ENCODE measurements at places on chromosomes 7 and 10.

GRCh38 chr7:125670926-125671572 lies 741.4 kb upstream of the POT1 start:
- DNase-seq, result no peak

- no peak for DNase-seq
Observed at GRCh38 chr7:145489609-145490008, 627.0 kb upstream of the CNTNAP2 start.

- DNase-seq, result no peak
Observed at GRCh38 chr7:26329520-26330255, 38.0 kb downstream of the SNX10 start.

DNA sequence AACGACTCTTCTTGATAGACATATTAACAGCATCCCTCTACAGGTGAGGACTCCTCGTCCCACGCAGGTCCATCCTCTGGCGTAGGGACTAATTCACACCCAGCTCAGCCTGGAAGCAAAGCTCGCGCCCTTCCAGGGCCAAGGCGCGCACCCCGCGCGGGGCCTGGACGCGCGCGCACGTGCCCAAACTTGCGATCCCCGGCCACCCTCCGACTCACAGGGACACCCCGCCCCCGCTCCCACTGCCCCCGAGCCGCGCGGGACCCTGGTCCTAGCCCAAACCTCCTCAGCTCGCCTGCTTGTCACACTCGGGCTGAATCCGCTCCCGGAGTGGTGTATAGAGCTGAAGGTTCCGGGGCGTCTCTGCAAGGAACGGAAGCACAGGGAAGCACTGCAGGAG lies 76.9 kb downstream of the ZNF248 start:
- no peak for DNase-seq

DNA sequence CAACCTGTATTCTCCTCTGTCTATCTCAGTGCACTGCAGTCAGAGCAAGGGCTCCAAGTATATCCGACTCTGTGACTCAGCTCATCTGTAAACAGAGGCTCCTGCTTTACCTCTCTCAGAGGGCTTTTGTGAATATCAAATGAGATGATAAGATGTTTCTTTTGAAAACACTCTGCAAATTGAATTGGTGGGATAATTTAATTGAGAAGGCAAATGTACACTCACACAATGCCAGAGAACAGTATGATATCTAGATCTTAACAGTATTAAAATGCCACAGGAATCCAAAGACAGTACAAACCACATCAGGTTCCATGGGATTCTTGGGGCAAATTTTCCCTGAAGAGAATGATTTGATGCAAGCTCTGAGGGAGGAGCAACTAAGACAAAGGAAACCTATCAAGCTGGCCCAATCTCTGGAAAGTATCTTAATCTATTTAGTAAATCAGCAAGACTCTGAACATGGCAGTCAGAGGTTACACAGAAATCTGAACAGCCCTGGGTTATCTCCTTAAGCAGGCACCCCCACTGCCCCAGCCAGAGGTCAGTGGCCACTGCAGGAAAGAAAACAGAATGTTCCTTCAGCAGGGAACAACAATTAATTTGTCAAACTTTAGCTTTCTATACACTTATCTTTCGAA lies 45.9 kb downstream of the DOCK4 start:
- no peak for DNase-seq

DNA sequence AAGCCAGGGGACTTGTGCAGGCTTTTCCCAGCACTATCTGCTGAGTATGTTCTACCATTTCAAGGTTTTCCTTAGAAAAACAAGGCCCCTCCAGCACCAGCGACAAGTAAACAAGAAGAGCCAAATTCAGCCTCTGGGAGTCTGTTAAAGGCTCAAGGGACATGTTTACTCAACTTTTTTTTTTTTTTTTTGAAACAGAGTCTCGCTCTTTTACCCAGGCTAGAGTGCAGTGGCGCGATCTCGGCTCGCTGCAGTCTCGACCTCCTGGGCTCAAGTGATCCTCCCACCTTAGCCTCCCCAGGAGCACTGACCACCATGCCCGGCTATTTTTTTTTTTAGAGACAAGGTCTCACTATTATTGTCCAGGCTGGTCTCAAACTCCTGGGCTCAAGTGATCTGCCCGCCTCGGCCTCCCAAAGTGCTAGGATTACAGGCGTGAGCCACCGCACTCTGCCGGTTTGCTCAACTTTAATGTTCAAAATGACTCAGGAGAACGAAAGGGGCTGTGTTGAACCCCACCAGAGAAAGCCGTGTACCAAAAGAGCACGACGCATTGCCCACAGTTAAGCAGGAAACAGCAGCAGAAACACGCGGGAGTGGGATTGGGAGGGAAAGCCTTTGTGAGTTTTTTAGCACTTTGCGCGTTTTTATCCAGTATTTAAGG lies 772 bp downstream of the PRDX3 start:
- DNase-seq, result no peak

DNA sequence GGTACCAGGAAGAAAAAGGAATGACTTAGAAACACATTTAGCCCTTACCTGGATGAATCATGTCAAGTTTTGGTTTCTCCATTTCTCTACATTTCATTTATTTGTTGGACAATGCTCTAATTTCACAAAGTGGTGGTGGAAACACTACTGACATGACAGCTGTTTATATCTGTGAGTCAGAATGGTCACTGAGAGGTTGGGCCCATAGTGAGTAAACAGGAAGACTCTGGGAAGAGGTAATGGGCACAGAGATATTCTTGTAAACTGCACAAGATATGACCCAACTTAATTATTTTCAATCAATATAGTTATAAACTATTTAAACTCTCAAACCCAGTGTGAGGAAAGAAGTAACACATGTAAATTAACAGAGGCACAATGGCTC lies 176.3 kb upstream of the MEOX2 start:
- DNase-seq, result no peak

GRCh38 chr7:12385364-12385786 lies 18.3 kb downstream of the VWDE start:
- no peak for DNase-seq
